ENCODE measurements at places on chromosomes 12 and 14.
A peak's percentile ranks its signal among the peaks of the same experiment; 100 is the strongest.

DNA sequence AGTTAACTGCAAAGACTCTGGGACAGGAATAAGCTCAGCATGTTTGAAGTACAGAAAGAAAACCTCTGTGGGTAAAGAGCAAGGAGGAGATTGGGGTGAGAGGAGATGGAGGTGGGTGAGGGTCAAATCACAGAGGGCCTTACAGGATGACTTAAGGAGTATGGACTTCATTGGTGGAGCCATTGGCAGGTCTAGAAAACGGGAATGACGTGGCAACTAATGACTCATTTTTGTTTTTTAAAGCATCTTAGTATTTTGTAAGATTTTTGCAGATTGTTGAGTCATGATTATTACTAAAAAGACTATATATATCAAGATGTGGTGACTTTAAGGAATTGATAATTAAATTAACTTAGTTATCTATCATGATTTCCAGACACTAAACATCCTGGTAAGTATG lies 18.5 kb downstream of the UTP20 start:
- DNase-seq = no peak

DNA sequence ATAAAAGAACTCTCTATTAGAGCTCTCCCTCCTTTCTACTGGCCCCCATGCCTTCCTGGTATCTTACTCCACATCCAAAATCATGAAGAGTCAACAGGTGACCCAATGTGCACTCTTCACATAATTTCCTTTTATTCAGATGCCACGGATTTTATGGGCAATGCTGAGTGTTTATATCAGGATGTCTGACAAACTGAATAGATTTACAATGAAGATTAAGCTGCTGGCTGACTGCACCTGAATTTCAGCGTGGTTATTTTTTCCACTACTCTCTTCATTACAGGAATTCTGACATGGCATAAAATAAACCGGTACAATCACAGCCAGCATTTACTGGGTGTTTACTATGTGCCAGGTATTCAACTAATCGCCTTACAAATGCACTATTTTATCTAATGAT lies 29.4 kb upstream of the CERS5 start:
- no peak for DNase-seq

GRCh38 chr12:127629066-127629820 lies 637.7 kb upstream of the TMEM132C start:
- DNase-seq = no peak

- no peak for DNase-seq
These were observed 5.5 kb upstream of the GPR68 start for GRCh38 chr14:91249841-91250616.

GRCh38 chr14:101828046-101828445 lies 66.5 kb downstream of the PPP2R5C start:
- no peak for DNase-seq

DNA sequence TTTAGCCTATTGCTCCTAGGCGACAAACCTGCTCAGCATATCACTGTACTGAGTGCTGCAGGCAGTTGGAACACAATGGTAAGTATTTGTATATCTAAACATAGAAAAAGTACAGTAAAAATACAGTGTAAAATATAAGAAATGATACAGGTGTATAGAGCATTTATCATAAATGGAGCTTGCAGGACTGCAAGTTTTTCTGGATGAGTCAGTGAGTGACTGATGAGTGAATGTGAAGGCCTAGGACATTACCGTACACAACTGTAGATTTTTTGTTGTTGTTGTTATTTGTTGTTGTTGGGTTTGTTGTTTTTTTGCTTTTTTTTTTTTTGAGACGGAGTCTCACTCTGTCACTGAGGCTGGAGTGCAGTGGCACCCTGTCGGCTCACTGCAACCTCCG lies 33.4 kb downstream of the PNMA1 start:
- no peak for DNase-seq

DNA sequence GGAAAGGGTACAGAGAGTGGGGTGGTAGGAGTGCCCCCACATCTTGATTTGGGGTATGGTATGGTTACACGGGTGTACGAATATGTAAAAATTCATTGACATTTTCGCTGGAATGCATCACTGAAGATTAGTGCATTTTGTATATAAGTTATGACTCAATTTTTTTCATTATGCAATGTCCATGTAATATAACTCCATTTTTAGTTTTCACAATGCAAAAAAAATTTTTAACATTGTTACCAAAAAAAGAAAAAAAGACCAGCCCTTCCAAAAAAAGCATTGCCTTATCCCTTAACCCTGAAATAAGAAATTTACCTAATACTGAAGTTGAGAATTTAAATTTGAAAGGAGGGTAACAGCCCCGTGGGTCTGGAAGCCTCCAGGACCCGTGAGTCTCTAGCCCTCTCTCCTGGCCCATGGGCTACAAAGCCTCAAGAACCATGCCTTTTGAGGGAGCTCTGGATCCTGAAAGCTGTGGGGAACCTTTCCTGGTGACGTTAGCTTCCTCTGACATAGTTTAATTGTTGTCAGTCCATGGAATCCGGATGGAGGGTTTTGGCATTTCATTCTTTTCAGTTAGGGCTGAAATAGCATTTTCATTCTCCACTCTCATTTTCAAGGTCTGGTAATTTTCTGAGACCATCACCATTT lies 55.6 kb upstream of the ACTN1 start:
- no peak for DNase-seq

DNA sequence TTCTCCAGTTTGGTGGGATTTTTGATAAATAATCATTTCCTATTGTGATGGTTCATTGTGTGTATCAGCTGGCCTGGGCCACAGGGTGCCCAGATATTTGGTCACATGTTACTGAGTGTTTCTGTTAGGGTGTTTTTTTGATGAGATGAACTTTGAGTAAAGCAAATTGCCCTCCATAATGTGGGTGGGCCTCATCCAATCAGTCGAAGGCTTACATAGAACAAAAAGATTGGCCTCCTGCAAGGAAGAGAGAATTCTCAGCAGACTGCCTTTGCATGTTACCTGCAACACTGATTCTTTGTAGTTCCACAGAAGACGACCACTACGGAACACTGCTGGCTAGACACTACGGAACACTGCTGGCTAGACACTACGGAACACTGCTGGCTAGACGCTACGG lies 441.6 kb downstream of the GLT1D1 start:
- no peak for DNase-seq

DNA sequence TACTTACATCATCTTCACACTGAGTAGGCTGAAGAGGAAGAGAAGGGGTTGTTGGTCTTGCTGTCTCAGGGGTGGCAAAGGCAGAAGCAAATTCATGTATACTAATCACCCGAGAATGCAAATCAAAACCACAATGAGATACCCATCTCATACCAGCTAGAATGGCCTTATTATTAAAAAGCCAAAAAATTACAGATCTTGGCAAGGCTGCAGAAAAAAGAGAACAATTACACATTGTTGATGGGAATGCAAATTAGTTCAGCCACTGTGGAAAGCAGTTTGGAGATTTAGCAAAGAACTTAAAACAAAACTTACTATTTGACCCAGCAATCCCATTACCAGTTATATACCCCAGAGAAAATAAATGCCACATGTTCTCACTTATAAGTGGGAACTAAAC lies 154.9 kb downstream of the SEC23A start:
- no peak for DNase-seq

DNA sequence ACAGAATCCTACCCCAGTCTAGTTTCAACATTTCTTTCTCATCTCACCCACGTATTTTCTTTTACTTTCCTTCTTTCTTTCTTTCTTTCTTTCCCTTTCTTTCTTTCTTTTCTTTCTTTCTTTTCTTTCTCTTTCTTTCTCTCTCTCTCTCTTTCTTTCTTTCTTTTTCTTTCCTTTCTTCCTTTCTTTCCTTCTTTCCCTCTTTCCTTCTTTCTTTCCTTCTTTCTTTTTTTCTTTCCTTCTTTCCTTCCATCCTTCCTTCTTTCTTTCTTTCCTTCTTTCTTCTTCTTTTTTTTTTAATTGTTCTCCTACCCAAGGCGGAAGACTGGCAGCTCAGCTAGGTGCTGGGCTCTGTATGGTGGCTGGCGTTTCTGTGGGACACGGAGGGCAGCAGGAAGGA lies 55.0 kb downstream of the GLT1D1 start:
- DNase-seq = no peak

GRCh38 chr12:88985011-88985410 lies 367.3 kb downstream of the DUSP6 start:
- DNase-seq = no peak

DNA sequence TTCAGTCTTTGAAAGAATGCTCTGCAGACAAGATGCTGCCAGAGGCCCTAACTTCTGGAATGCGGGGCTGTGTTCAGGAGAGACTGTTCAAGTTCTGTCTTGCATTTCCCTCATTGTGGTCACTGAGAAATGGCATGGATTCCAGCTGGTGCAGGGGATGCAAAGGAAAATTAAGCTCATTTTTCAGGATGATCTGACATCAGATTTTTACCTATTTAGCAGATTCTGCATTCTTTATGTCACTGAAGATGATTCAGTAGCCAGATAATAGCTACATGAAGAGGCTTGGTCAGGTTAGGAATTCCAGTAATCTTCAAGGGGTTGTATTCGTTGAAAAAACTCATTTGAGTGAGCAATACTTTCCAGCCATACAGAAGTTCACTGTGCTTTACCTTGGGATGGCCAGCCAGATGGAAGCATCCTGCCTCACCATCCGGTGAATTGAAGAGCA lies 16.1 kb upstream of the MFAP5 start:
- DNase-seq = no peak

DNA sequence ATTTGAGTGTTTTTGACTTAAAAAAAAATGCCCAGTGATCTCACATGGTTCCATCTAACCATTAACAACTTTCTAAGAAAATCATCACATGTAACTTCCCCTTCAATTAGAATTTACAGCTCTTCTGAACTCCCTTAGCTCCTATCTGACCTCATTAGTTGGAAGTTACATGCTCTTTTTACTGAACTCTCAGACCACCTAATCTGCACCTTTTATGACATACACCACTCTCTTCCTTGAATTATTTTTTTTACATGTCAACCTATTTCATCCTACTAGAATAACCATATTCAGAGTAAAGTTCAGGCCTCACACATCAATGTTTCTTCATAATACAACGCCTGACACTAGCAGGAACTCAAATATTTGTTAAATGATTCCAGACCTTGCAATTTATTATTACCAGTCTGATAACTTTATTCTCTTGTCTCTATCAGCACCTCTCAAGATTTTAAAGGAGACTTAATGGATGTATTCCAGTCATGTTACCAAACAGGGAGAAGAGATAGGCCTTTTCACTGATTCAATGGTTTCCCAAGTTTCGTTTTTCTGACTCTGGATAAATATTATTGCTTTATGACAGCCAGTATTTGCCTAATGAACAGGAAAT lies 21.0 kb downstream of the EGLN3 start:
- DNase-seq = no peak

DNA sequence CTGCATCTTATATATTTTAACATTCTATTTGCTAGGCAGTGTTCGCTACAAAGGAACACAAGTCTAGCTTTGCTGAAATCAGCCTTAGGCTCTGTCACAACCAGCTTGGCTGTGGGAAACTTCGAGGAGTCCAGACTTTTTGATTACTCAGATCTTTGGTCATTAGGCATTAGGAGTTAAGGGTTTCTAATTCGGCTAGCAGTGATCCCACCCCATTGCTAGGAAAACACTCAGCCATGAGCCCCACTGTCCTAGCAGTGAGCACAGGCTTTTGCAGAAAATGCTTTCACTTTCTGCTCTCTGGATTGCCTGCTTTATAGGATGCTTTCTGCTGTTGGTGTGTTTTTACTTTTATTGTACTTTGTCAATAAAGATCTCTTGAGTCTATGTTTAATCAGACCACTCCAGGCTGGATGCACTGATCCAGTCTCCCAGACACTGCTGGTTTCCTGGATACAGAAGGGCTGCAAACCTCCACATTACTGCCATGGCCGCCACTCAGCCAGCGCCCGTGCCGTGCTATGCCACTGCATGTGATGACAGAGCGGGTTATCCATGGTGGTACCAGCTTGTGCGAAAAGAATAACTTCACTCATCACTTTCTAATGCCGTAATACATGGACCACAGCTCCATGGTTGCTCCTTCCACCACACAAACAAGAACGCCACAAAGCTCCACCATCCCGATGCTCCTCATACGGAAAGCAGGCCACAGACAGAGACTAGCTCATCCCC lies 41.0 kb upstream of the PYGL start:
- DNase-seq = no peak

GRCh38 chr12:57759360-57759980 lies 4.6 kb downstream of the MARCHF9 start:
- DNase-seq = no peak

GRCh38 chr12:89927226-89927698 lies 218.6 kb upstream of the ATP2B1 start:
- no peak for DNase-seq

GRCh38 chr12:15278816-15279658 lies 43.3 kb upstream of the PTPRO start:
- DNase-seq = peak; percentile 83

- DNase-seq = no peak
These were observed 28.7 kb upstream of the SOS2 start for GRCh38 chr14:50260072-50260471.

DNA sequence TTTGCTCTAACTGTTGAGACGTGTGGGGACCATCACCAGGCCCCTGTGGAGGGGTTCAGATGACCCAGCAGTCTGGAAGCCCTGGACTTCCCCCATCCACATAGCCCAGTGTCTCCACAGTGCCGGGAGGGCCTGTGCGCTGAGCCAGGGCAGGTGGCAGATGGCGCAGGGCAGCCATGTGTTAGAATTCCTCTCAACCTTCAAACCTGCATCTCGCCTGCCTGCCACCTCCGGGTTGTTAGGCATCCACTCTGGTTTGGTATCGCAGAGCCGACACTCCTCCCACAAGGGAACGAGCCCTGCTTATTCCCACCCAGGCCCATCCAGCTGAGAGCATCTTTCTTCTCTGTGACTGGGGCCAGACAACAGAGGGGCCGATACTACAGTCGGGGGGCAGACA lies 84.5 kb downstream of the ADGRD1 start:
- no peak for DNase-seq

DNA sequence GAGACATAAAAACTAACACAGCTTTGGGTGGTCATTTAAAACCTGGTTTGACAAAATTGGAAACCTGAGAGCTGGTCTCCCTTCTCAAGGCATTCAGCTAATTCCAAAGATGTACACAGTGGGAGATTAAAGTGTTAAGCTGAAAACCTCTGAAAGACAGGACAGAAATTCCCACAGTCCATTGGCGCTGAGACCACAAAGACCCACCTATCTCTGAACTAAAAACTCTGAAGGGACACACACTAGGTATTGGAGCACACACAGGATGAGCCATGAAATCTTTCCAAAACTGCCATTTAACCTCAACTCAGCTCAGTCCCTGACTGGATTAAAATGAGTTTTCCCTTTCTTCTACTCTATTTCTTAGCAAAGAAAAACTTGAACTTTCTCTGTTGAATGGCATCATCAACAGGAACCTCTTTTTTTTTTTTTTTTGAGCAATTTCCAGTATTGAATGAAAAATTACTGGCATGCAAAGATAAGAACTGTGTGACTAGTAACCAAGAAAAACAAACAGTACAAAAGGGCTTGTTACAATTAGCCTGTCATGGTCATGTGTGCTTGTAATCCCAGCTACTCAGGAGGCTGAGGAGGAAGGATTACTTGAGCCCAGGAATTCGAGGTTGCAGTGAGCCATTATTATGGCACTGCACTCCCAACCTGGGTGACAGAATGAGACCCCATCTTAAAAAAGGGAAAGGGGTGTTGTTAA lies 82.4 kb downstream of the IPO8 start:
- no peak for DNase-seq

Data from left ventricle myocardium inferior (tissue), 1 donor.